CD4-positive, alpha-beta memory T cell (primary cell): ENCODE measurements at places on chromosomes 1 and 21.

GRCh38 chr1:220885971-220886370 is 6.7 kb downstream of the HLX start:
- peaks cover 17% of the 10 kb centered on the region for H3K27me3 ChIP-seq
- no peak for DNase-seq
- peaks cover 7% of the 10 kb centered on the region for H3K4me1 ChIP-seq
- H3K27ac ChIP-seq: no peak overlapping the region
- H3K36me3 ChIP-seq: no peaks in the 10 kb centered on the region

DNA sequence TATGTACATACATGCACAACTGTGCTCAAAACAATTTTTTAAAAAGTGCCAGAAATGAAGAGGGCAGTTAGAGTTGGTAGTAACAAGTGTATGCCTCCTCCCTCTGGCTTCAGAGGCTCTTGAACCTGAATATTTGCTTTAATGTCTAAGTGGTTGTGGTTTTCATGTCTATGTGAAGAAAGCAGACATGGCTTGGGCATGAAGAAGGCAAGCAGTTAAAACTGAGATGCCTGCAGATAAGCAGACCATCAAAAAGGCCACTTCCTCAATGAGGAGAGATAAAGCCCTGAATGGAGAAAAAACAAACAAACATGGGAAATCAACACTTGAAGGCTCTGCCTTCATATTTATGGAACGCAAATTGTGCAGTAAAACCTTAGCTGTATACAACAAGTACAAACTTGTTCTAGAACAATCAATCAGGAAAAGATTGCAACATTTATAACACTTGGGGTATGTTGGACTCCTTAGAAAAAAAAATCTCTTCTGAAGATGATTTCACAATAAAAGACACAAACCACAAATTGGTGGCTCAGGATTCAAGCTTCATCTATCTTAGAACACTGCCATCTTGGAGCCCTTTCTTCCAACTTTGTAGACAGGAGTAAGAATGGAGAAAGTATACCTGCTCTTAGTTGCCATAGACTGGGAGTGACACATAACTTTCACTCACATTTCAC is 52.7 kb upstream of the PLA2G4A start:
- H3K4me1 ChIP-seq: no peaks in the 10 kb centered on the region
- no peak overlapping the region for H3K27ac ChIP-seq
- H3K27me3 ChIP-seq: no peaks in the 10 kb centered on the region
- H3K4me3 ChIP-seq: no peak overlapping the region
- no peaks in the 10 kb centered on the region for H3K36me3 ChIP-seq

GRCh38 chr1:53172426-53173128 is 24.0 kb upstream of the CPT2 start:
- H3K27me3 ChIP-seq: peaks cover 3% of the 10 kb centered on the region
- no peak overlapping the region for H3K4me3 ChIP-seq
- H3K4me1 ChIP-seq: no peaks in the 10 kb centered on the region
- DNase-seq: no peak
- no peak overlapping the region for H3K27ac ChIP-seq
- H3K36me3 ChIP-seq: no peaks in the 10 kb centered on the region

DNA sequence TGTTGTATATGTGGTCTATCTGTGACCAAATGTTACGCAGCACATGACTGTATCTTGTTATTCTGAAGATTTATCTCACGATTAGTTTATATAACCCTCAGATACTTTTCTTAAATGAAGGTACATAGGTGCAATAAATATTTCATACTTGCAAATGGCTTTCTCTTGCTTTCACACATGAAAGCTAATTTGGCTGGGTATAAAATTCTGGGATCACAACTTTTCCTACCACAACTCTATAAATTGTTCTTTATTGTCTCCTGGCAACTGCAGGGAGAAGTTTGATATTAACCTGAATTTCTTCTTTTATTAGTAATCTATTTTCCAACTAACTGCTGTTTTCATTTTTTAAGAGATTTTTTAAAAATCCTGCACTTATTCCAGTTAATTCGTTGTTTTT is 58.9 kb downstream of the KCNK2 start:
- H3K27me3 ChIP-seq: no peaks in the 10 kb centered on the region
- no peaks in the 10 kb centered on the region for H3K36me3 ChIP-seq
- no peaks in the 10 kb centered on the region for H3K4me1 ChIP-seq
- H3K27ac ChIP-seq: no peak overlapping the region
- DNase-seq: no peak
- no peak overlapping the region for H3K4me3 ChIP-seq

DNA sequence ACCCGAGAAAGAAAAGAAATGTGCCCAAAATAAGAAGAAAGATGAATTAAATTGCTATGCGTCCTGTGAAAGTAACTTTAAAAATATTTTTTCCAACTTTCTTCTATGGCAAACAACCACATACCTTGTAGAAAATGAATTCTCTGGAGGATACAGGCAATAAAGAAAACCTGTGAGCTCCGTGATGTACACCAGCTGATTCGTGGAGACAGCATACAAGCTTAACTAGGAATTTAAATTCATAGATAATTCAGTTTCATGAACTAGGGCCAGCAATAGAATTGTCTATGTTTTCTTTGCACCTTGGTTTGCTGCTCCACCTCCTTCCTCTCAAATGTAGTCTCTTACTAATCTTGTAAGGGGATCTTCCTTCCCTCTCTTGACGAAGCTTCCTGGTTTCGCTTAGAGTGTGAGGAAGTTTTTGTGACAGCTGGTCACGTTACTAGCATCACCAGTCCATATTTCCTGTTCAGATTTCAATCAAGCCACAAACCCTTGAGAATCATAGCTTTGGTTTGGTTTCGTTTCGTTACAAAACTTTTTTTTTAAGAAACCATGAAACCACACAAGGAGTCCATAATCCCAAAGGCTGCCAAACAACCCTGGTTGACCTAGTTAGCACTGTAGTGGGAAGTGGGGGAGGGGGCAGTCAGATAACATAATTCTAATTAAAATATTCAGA is 35.8 kb downstream of the GREM2 start:
- H3K4me1 ChIP-seq: peaks cover 19% of the 10 kb centered on the region
- H3K4me3 ChIP-seq: no peak overlapping the region
- no peaks in the 10 kb centered on the region for H3K27me3 ChIP-seq

DNA sequence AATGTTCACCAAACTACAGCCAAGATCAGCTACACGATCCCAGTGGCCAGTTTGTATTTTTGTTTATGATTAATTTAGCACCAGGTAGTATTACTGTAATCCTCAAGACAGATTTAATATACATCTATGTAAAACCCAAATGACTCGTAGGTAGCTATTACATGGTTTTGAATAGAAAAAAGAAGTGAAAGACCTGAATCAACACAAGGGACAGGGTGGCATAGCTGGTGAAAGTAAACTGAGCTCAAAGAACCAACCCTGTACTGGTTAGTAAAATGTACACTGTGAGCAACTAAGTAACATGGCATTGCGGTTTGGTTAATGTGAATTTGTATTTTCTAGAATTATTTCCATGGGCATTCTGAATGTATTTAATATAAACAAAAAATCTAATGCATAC is 8.8 kb downstream of the GPATCH2 start:
- H3K27ac ChIP-seq: no peak overlapping the region
- peaks cover 10% of the 10 kb centered on the region for H3K4me1 ChIP-seq
- peaks cover 6% of the 10 kb centered on the region for H3K36me3 ChIP-seq
- no peak overlapping the region for H3K4me3 ChIP-seq
- no peaks in the 10 kb centered on the region for H3K27me3 ChIP-seq
- DNase-seq: no peak

GRCh38 chr1:190455631-190456030 is 22.0 kb downstream of the BRINP3 start:
- no peak for DNase-seq
- no peaks in the 10 kb centered on the region for H3K36me3 ChIP-seq
- no peaks in the 10 kb centered on the region for H3K4me1 ChIP-seq
- H3K27ac ChIP-seq: no peak overlapping the region
- no peaks in the 10 kb centered on the region for H3K27me3 ChIP-seq

- DNase-seq: no peak
- H3K4me1 ChIP-seq: peaks cover 3% of the 10 kb centered on the region
- H3K36me3 ChIP-seq: no peaks in the 10 kb centered on the region
- no peak overlapping the region for H3K4me3 ChIP-seq
Observed at GRCh38 chr1:31505911-31506497, 70.3 kb upstream of the TINAGL1 start.

GRCh38 chr1:234611225-234611846 is 1.4 kb upstream of the IRF2BP2 start:
- peak overlapping the region; percentile 92 for H3K27ac ChIP-seq
- H3K36me3 ChIP-seq: peaks cover 14% of the 10 kb centered on the region
- peak overlapping the region; percentile 72 for H3K4me3 ChIP-seq
- H3K27me3 ChIP-seq: no peaks in the 10 kb centered on the region

GRCh38 chr1:196960854-196961253 is 16.5 kb upstream of the CFHR5 start:
- no peaks in the 10 kb centered on the region for H3K36me3 ChIP-seq
- no peak overlapping the region for H3K4me3 ChIP-seq
- no peak for DNase-seq
- H3K4me1 ChIP-seq: no peaks in the 10 kb centered on the region

DNA sequence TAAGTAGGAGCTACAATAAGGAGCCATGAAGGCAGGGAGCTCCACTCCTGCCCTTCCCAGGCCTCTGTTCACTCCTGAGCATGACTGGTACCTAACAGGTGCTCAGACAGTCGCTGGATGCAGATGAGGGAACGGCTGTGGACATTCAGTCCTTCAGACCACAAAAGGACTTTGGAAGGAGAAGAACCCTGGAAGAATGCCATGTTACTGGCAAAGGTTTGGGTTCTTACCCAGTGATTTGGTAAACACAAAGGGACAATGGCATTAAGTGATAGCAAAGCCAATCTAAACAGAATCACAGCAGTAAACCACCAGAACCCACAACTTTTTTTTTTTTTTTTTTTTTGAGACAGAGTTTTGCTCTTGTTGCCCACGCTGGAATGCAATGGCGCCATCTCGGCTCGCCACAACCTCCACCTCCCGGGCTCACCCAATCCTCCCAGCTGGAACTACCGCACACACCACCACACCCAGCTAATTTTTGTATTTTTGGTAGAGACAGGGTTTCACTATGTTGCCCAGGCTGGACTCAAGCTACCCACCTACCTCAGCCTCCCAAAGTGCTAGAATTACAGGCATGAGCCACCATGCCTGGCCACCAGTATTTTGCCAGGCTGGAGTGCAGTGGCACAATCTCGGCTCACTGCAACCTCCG is 7.5 kb upstream of the CBR3 start:
- no peaks in the 10 kb centered on the region for H3K27me3 ChIP-seq
- DNase-seq: no peak

DNA sequence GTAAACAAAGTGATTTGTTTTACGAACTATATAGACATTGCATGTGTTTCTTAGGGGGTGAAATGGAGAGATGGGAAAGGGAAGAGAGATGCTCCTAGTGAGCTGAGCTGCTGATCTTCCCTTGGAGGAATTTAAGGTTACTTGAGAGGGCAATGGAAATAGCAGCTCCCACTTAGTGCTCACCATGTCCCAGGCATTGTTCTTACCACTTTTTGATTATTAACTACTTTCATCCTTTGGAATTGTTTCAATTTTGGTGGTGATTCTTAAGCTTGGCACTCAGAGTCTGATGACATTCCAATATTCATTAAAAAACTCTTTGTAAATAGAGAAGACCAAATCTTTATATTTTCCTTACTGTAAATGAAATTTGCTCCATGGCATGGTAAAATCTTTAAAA is 124.9 kb downstream of the ITSN1 start:
- H3K27me3 ChIP-seq: no peaks in the 10 kb centered on the region
- no peak overlapping the region for H3K4me3 ChIP-seq
- H3K27ac ChIP-seq: no peak overlapping the region
- no peak for DNase-seq

DNA sequence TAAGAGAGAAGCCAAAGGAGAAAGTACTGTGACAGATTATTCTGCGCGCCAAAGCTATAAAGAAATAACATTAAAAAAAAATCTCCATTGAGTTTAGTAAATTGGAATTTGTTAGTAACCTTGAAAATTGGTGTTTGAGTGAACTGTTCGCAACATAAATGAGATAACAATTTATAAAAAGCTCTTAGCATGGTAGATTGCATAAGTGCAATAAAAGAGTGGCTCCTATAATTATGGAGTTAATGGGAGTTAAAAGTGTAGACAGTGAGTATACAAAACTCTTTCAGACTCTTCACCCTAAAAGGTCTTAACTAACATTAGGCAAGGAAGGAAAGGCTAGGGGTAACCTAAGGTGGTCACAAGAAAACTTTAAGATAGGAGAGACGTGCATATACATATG is 50.6 kb downstream of the RPRD2 start:
- DNase-seq: no peak
- peaks cover 13% of the 10 kb centered on the region for H3K4me1 ChIP-seq
- peaks cover 6% of the 10 kb centered on the region for H3K36me3 ChIP-seq
- no peak overlapping the region for H3K4me3 ChIP-seq
- H3K27me3 ChIP-seq: no peaks in the 10 kb centered on the region

DNA sequence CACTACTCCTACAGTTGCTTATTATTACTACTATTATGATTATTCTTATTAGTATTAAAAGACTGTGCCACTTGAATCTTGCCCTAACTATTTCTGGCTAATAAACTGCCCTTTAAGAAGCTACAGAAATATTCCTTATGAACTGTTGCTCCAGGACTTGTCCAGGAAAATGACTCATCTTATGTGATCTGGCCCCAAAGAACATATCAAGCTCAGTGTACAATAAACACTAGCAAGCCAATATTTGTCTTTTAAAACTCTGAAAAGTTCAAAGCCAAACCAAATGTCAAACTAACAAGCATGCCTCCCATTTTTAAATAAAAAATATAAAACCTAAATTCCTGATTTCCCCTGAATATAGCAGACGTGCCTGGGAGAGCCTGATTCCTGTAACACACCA is 88.7 kb upstream of the SIM2 start:
- no peak overlapping the region for H3K4me3 ChIP-seq
- H3K27ac ChIP-seq: no peak overlapping the region
- H3K27me3 ChIP-seq: no peaks in the 10 kb centered on the region
- no peaks in the 10 kb centered on the region for H3K4me1 ChIP-seq
- H3K36me3 ChIP-seq: no peaks in the 10 kb centered on the region

- H3K4me3 ChIP-seq: no peak overlapping the region
- no peaks in the 10 kb centered on the region for H3K27me3 ChIP-seq
- no peaks in the 10 kb centered on the region for H3K36me3 ChIP-seq
- no peaks in the 10 kb centered on the region for H3K4me1 ChIP-seq
Observed at GRCh38 chr1:15016526-15016925, 137.0 kb upstream of the TMEM51 start.

DNA sequence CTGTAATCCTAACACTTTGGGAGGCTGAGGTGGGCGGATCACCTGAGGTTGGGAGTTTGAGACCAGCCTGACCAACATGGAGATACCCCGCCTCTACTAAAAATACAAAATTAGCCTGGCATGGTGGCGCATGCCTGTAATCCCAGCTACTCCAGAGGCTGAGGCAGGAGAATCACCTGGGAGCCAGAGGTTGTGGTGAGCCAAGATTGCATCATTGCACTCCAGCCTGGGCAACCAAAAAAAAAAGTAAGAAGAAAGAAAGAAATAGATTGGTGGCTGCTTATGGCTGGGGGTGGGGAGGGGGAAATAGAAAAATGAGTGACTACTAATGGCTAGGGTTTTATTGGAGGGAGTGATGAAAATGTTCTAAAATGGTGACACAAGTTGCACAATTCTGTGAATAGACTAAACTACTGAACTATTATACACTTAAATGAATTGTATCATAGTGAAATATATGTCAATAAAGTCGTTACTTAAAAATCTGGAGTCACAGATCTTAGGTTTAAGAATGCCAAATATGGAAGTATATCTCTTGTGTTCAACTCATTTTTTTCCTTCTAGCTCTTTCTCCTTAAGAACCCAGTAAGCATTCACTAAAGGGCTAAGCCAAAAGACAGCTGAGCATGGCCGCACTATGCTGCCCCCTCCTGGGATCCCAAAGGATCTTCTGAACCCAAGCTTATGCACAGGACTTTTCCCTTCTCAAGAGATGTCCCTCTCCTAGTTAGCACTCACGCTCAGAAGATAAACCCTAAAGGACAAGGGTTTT is 3.2 kb upstream of the NPL start:
- H3K4me1 ChIP-seq: peaks cover 13% of the 10 kb centered on the region
- DNase-seq: no peak
- H3K36me3 ChIP-seq: no peaks in the 10 kb centered on the region
- no peaks in the 10 kb centered on the region for H3K27me3 ChIP-seq
- no peak overlapping the region for H3K4me3 ChIP-seq
